Natural killer cell treated with Interleukin-12 subunit alpha and Interleukin-12 subunit beta and Interleukin-15 and Interleukin-18, amount 100 ng/mL, for 72 hours (primary cell): ENCODE measurements at places on chromosomes 16 and 17. TPM values are rescaled to one million over a fixed set of nuclear protein-coding genes. Genes with fewer than 3 reads are reported as not detected.

- DNase-seq, result peak; percentile 60
Observed at GRCh38 chr17:4594931-4595684, 10.8 kb downstream of the SMTNL2 start.

SMYD4 gene
- total RNA-seq, result 28.4 TPM

- peak; percentile 59 for DNase-seq
Observed at GRCh38 chr17:19317359-19318095, 45.0 kb downstream of the B9D1 start.

DNA sequence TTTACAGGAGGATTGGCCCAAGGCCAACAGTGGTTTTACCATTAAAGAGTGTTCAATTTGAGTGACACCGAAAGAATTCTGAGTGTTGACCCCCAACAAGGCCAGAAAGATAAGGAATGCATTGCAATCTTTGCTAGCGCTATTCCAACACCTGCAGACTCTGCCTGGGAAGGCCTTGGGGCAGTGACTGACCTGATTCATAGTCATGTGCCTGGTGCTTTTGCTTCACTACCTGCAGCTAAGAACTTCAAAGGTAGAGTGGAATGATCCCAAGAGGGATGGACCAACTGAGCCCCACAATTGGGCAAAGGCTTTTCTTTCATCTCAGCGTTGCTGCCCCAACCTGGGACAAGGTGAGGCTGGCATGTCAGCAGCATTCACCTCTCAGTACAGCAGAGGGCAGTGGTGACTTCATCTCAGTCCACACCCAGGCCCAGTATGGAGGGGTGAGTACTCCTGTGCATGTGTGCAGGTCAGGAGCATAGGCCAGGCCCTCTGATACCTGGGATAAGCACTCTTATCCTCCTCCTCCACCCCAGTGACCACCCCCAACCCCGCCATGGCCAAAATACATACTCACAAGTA, 149.6 kb upstream of the GNAO1 start:
- DNase-seq, result no peak

GRCh38 chr16:2990891-2991290, 10.6 kb upstream of the PKMYT1 start:
- DNase-seq, result no peak

SPATA22 gene
- total RNA-seq, result not detected

SEZ6L2 gene
- not detected for total RNA-seq

GRCh38 chr17:46898364-46898763, 24.6 kb upstream of the GOSR2 start:
- no peak for DNase-seq

- DNase-seq, result no peak
Observed at GRCh38 chr16:56833243-56833970, 31.6 kb upstream of the SLC12A3 start.

AOC2 gene
- total RNA-seq, result 3.5 TPM

DNA sequence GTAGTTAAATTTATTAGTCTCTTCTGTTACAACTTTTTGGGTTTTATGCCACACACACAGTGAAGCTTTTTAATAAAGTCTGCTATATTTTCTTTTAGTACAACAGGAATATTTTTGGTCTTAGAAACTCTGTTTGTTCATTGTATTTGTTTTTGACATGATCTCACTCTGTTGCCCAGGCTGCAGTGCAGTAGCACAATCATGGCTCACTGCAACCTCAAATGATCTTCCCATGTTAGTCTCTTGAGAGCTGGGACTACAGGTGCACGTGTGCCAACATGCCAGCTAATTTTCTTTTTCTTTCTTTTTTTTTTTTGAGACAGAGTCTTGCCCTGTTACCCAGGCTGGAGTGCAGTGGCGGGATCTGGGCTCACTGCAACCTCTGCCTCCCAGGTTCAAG, 27.1 kb downstream of the PPM1D start:
- no peak for DNase-seq

DNA sequence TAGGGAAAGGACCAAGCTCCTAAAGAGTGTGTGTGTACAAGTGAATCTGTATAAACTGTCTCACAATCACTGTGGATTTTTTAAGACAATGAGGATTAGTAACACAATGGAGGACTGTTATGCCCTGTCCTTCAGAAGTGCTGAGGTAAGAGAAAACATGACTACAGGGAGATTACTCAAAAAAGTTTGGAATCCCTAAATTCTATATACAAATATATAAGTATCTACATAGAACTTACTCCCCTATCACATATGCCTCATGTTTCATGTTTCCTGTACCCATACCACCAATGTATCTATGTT, 81.9 kb downstream of the STH start:
- no peak for DNase-seq

- no peak for DNase-seq
Observed at GRCh38 chr16:53761962-53762703, 58.2 kb downstream of the FTO start.

DNA sequence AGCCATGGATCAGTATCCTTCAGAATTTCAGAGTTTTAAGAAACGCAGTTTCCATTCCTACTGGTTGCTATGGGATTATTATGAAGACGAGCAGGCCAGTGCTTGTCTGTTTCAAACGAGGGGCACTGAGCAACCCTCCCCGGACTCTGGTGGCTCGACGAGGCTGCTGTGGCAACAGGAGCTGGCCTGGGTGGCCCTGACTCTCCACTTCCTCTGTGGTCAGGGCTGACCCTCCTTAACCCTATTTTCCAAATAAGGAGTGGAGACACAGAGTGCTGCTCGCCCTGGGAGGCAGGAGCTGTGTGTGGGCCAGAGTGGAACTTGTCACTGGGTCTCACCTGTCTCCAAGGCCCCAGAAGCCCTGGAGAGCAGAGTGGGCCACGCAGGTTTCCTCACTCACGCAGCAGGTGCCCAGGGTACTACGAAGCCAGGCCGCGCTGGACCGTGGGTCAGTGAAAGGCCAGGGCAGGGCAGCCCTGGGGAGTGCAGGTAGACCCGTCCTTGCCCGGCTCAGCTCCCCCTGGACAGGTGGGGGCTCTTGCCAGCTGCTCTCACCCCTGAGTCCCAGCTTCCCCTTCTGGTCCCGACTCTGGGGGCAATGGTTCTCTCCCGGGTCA, 3.3 kb downstream of the GALNS start:
- no peak for DNase-seq

RNF222 gene
- not detected for total RNA-seq

GFAP gene
- total RNA-seq, result not detected

- DNase-seq, result no peak
Observed at GRCh38 chr16:11089504-11090124, 145.2 kb downstream of the CLEC16A start.

DNA sequence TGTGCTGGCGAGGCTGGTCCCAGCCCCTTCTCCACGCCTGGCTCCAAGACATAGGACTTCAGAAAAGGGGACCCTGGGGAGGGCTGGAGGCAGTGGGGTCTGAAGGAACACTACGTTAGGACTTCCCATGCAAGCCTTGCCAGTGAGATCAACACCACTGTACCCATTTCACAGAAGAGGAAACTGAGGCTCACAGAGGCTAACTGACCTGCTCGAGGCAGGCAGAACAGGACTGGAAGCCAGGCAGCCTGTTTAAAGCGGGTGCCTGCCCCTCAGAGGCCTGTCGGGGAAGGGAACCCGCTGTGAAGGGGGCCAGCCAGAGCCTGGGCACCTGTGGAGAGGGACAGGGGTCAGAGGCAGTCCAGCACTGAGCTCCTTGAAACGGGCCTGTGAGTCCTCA, 32.3 kb downstream of the PEMT start:
- DNase-seq, result no peak

DNA sequence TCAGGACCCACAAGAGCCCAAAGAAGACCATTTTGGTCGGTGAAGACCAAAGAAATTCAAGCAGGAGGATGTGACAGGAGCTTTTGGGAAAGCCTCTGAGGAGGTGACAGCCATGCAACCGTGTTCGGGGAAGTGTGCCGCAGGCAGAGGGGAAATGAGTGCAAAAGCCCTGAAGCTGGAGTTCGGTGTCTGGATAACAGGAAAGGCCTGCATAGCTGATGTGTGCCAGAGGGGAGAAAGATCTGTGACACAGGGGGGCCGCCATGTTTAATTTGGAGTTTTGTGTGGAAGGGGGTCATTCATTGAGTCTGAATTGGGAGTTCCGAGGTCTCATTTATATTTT, 870 bp upstream of the ZC3H7A start:
- no peak for DNase-seq

GRCh38 chr16:68227183-68227793, 8.6 kb downstream of the ESRP2 start:
- no peak for DNase-seq

ZNF597 gene
- total RNA-seq, result 2.7 TPM

GNAO1 gene
- 1.6 TPM for total RNA-seq

- DNase-seq, result no peak
Observed at GRCh38 chr16:1174477-1175357, 21.8 kb downstream of the CACNA1H start.

TAC4 gene
- total RNA-seq, result not detected

DNA sequence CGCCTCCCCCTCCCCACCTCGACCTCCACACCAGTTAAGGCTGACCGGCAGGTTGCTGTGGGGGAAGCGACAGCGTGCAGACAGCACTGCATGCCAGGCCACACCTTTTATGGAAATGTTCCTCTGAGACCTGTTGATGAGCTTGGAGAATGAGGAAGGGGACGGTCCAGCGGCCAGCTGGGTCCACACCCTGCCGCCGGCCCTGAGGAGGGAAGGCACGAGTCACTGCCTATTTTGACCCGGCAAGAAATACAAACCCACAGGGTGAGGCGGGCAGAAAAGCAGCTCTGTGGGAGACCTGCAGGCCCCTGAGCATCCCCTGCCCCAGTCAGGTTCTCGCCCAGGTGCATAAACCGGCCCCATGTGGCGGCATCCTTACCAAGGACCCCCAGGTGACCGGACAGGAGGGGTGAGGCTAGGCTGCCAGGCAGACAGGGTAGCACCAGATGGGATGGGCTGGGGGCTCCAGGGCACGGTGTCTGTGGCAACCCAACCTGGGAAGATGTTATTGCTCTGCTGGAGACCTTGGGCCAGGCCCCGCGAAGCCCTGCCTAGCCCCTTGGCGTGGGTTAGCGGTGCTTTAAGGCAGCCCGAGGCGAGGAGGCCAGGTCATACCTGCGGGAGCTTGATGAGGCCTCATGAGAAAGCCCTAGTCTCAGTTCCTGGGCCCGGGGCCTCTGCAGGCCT, 12.7 kb downstream of the NATD1 start:
- no peak for DNase-seq

DNA sequence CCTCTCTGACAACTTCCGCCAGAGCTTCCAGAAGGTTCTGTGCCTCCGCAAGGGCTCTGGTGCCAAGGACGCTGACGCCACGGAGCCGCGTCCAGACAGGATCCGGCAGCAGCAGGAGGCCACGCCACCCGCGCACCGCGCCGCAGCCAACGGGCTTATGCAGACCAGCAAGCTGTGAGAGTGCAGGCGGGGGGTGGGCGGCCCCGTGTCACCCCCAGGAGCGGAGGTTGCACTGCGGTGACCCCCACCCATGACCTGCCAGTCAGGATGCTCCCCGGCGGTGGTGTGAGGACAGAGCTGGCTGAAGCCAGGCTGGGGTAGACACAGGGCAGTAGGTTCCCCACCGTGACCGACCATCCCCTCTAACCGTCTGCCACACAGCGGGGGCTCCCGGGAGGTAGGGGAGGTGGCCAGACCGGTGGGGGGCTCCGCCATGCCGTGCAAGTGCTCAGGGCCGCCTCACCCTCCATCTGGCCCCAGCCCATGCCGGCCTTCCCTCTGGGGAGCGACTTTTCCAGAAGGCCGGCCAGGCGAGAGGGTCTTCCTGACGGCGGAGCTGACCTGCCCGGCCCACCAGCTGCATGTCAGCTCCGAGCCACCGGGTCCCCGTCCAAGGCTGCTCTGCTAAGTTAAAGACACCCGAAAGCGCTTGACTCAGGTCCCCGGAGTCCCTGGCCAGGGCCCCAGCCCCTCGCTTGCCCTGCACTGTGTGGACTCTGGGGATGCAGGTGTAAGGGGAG, 7.4 kb downstream of the SSTR5 start:
- no peak for DNase-seq

DNA sequence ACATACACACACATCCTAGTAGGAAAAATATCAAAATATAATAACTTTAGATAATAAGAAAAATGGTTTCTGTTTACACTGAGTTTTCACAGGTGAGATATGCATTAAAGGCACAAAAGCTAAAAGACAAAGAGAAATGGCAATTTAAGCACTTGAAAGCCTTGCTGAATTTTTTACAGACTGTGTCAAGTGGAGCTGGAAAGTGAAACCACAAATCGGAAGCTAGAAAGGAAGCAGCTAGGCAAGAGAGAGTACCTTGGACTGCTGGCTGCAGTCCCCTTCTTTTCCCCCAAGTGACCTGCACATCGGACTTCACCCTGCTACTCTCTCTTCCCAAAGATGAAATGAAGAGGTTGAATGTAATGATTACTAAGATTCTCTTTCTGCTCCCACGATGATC, 135.1 kb downstream of the CDH13 start:
- DNase-seq, result no peak

DNA sequence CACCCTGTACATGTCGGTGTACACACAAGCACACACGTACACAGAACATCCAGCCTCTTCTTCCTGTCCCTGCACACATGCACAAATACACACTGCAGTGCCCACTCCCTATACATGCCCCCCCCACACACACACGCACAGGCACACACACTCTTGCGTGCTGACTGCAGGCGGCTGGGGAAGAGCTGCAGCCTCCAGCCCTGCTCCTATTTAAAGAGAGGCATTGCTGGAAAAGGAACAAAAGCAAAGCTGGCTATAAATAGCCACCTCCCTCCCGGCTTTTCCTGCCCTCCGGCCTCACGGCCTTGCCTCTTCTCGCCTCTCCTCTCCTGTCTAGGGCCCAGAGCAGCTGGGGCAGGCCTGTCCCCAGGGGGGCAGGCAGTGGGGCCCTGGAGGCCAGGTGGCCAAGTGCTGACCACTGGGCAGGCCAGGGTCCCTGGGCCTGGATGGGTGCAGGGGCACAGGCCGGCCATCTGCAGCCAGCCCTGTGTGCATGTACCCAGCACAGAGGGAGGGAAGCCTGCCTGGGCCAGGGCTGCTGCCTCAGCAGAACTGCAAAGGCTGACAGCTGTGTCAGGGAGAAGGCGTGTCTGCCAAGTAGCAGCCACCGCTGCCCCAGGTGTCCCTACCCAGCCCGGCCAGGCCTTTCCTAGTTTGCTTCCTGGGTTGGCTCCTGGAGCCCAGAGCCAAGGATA, 25.4 kb downstream of the RTN4RL1 start:
- no peak for DNase-seq

SYNGR3 gene
- 21.3 TPM for total RNA-seq

DNA sequence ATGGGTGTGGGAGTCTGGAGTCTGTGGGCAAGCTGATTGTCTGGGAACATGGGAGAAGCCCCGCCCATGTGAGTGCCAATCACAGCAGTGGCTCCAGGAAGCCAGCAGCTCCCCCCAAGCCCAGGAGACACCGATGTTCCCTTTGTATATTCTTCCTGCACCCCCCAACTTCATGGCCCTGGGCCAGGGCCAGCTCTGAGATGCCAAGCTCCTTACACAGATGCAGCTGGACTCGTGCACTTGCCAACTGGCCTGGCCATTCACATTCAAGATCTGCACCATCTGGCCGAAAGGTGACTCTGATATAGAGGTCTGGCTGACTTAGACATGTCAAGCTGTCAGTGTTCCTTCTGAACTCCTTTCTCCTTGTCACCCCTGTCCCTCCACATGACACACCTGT, 50.5 kb downstream of the CACNG5 start:
- DNase-seq, result no peak

TCAP gene
- 2.5 TPM for total RNA-seq
